ENCODE measurements at places on chromosomes 12 and 14. TPM values are rescaled to one million over a fixed set of nuclear protein-coding genes. Genes with fewer than 3 reads are reported as not detected.

DNA sequence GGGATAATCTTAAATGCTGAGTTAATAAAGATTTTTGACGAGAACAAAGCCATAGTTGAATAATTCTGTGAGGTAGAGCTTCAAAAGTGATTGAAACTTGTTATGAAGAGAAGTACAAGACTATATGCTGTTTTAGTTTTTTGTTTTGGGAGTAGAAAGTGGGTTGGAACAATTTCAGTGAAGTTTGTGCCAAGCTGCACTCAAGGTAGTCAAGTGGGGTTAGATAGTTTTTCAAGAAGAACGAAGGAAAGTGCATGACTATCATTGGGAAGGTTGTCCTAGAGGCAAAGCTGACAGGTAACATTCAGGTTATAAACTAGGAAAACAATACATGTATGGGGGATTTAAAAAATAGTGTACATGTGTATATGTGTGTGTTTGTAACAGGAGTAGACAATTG, 16.2 kb downstream of the FUT8 start:
- no peak overlapping the region for H3K4me3 ChIP-seq
- no peaks in the 10 kb centered on the region for H3K4me1 ChIP-seq
- no peaks in the 10 kb centered on the region for H3K27me3 ChIP-seq

The SDS gene
- total RNA-seq: not detected

The DIO2 gene
- total RNA-seq: 6.2 TPM

DNA sequence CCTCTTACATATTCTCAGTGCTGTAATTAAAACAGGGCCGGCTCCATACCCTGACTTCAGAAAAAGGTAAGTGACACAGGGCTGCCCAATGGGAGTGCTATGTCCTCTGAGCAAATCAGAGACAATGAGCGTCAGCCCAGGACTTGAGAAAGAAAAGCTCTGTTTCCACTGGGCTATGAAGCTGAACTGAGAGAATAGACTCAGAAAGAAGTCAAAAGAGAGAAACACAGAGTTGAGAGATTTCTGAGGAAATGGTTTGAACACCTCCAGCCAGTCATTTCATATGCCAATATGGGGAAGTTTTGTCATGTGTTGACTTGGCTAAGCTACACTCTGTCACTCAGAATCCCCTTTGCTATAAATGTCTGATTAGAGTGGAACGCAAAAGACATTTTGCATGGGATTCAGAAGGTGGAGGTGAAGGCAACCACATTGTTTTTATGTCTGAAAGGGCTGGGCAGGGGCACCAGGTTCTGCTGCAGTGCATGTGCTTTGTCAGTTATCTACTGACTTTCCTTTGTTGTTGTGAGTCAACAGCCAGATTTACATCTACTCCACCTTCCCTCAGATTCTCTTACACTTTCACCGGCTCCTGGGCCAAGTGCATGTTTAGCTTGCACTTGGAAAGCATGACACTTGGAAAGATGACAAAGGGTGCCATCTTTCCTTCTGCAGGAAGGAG, 313.3 kb downstream of the DUSP6 start:
- H3K27me3 ChIP-seq: no peaks in the 10 kb centered on the region
- no peak overlapping the region for H3K4me3 ChIP-seq
- no peaks in the 10 kb centered on the region for H3K4me1 ChIP-seq
- no peak overlapping the region for H3K27ac ChIP-seq
- no peaks in the 10 kb centered on the region for H3K36me3 ChIP-seq

All from uterus (tissue), 4 donors.